ENCODE measurements at places on chromosomes 7 and 10.

- no peak for DNase-seq
Observed at GRCh38 chr10:105189463-105189800, 548.3 kb downstream of the SORCS3 start.

- DNase-seq, result no peak
Observed at GRCh38 chr7:157432541-157432956, 95.7 kb downstream of the DNAJB6 start.

GRCh38 chr7:154857240-154857639 lies 145.7 kb downstream of the PAXIP1 start:
- DNase-seq, result no peak

GRCh38 chr10:4199196-4199595 lies 414.2 kb upstream of the KLF6 start:
- DNase-seq, result no peak

DNA sequence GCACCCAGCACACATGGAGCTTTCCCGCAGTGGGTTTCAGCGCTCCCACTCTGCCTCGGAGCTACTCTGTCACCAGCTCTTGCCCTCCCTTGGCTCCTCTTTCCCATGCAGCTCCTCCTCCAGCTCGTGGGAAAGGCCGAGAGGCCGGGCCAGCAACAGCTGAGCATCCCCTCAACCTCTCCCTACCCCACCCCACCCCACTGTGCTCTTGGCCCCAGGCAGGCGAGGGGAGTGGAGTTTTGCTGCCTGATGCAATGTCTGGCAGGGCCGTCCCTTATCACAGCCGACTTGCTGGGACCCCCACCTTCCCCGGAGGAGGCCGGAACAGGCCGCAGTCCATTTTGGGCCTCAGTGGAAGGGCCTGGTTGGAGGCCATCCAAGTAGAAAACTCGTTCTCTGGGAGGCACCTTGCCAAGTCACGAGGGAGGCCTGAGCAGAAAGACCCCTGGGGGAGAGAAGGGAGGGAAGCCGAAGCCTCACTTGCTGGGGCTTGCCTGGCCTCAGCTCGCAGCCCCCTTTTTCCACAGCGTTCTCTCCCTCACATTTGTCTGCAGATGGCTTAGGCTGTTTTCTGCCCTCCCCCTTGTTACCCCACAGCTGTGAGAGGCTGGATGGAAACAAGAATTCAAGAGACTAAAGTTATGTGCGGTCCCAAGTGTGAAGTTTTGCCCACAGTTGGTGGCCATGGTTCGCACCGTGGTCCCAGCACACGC lies 35.3 kb downstream of the CHST3 start:
- DNase-seq, result no peak

GRCh38 chr7:130559184-130559583 lies 67.3 kb downstream of the MEST start:
- no peak for DNase-seq

DNA sequence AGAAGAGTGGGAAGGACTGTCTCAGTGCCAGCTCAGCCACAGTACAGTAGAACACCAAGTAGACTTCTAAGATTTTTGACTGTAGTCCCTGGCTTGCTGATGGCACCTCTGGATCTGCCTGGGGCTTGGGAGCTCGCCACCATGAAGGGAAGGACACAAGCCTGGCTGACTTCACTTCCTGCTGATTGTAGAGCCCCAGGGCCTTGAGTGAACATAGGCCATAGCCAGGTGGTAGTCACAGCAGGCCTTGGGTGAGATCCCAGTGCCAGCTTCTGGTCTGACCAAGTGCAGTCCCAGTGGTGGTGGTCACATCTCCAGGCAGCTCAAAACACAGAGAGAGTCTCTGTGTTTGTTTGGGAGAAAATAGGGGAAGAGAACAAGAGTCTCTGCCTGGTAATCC lies 57.6 kb upstream of the HBP1 start:
- DNase-seq, result no peak
